Stimulated activated CD4-positive, alpha-beta T cell treated with anti-CD3 and anti-CD28 coated beads, TNF-alpha, amount 100 ng/mL, for 24 hours (primary cell): ENCODE measurements at places on chromosomes 1 and 21.

- no peak for DNase-seq
These were observed 8.9 kb downstream of the ADGRB2 start for GRCh38 chr1:31755197-31755611.

DNA sequence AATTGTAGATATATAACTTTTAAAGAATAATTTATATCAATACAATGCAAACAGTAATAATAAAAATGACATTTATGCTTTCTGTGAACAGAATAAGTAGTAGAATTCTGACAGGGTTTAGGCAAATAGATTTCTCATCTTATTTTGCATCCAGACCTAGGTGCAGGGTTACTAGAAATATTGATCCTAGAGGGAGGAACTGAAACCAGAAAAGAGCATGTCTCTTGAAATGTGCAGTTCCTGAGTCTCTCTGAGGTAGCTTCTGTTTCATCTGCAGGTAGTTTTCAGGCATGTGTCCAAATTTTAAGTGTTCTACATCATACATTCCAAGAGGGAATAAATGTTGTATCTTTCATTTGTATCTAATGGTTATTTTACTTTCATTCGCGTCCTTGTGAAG lies 631.9 kb upstream of the ADGRL4 start:
- DNase-seq, result no peak

- DNase-seq, result no peak
These were observed 22.1 kb downstream of the CRYAA start for GRCh38 chr21:43190951-43191350.

DNA sequence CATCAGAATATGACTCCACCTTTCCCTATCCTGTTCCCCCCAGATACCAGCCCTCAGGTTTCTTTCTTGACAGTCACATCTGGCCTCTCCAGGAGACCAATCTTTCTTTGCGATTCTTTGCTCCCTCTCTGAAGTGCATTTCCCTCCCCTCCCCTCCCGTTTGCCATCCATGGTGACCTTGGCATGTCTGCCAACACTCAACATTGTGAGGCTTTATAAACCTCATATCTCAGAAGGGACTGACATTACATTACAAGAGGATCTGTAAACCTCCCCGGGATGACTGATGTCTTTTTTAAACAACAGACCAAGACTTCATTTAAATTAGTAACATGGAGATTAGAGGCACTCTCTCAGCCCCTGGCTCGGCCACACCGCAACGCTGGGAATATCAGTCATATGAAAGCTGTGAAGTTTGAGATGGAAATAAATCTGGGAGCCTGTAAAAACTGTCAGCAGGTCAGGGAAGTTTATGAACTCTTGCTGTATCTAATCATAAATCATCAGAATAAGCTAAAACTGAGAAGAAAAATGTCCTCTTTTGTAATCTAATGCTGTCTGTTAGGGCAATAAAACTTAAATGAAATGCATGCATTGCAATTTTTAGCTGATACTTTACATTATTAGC lies 401.7 kb upstream of the PROX1 start:
- DNase-seq, result no peak

DNA sequence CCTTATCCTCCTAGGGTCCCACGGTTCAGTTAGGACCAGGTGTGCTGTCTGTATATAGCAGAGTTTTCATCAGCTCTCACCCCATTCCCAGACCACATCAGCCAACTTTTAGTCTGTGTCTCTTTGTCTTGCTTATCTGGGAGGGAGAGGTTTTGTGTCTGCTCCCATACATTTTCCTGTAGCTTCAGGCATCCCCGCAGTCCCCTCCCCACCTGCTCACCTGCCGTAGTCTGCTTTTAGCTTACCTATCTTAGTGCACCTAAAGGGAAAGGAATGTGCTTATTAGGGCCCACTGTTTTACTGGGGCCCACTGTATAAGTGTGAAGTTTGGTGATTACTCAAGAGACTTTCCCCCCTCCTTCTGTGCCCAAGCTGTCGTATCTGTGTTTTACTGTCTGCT lies 225.1 kb downstream of the PLA2G4A start:
- DNase-seq, result no peak

- no peak for DNase-seq
These were observed 126.7 kb downstream of the PRRX1 start for GRCh38 chr1:170790651-170791071.

- DNase-seq, result no peak
These were observed 111.8 kb downstream of the POU2F1 start for GRCh38 chr1:167332503-167332902.

DNA sequence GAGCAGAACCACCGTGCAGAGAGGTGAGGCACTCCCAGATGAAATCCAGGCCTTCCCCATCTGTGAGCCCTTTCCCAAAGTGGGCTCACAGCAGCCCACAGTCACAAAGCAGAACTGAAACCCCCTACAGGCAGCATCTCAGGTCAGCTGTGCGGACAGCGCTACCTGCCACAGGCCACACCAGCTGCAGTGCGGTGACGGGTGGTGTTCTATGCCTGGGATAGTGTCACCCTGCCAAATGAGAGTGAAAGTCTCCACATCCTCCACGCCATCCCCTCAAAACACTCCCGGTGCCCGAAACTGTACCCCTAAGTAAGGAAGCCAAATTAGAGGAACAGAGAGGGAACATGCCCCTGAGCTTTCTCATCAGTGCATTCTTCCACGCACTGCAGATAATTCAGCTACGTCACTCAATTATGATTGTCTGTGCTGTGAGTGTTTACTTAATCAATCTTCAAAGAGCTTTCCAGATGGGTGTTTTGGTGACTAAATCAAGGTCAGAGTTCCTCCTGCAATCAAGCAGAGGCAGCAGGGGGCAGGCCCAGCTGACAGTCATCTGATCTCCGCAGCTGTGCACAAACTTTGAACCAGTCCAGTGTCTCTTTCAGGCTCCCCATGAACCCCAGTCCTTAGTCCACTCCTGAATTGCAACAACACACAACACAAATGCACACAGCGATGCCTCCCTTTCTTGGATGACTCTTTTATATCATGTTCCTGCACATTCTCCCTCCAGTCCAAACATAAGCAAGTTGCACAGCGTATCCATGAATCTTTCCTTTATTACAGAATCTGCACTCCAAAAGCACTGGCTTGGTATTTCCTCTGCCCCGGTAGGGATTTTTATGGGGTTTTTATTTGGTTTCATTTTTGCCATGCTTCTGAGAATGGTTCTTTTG lies 150.0 kb downstream of the TOMM20 start:
- DNase-seq, result no peak

- DNase-seq, result no peak
These were observed 45.7 kb upstream of the ETV3 start for GRCh38 chr1:157183870-157184269.

DNA sequence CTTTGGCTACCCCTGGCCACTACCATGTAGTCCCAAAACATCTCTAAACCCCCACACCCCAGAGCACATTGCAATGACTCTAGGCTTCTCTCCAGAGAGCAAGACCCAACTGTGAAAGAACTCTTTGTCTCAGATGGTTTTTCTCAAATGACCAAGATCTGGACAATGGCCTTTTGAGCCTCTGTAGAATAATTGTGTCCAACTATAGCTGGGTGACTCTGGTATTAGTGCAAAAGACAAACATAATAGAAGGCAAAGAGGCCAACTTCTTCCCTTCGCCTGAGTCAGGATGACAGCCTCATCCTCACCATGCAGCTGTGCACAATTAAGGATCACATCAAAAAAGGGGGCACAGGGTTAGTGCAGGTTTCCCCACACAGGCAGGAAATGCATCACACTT lies 139.6 kb downstream of the BRINP2 start:
- DNase-seq, result no peak

DNA sequence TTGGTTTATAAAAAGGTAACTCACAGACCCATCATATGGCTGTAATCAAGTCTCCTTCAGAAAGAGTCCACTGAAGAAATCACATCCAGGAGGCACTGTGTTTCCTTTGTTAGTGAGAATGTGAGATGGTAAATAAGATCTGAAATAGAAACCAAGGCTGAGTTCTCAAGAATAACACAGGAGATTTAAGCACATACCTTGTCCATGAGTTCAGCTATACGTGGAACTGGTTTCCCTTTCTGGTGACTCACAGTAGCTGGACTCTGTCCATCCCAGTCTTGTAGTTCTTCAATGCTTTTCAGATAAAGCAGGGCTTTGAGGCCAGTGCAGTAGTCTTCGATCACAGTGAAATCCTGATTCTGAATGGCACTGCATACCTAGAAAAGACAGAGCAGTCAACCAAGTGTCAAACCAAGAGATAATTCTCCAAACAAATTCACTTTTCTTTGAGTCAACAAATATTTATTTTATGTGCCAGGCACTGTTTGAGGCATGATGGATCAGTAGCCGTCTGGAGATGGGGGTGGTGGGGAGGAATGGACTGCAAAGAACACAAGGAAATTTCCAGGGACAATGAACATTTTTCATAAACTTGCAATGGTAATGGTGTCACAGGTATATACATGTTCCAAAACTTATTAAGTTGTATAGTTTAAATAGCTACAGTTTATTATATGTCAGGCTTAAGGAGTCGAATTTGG lies 471.4 kb downstream of the PTBP2 start:
- DNase-seq, result no peak
